Activated T-helper 2 cell treated with anti-CD3 and anti-CD28 coated beads, Interferon-gamma antibody, Interleukin-2, Interleukin-4, amounts not matched to agents 10 μg/mL and 5 μg/mL and 100 μg/mL, durations not matched to agents 14 hours and 24 hours and 36 hours (primary cell): ENCODE measurements at places on chromosomes 3 and 15. TPM values are rescaled to one million over a fixed set of nuclear protein-coding genes. Genes with fewer than 3 reads are reported as not detected.

The MYRIP gene
- total RNA-seq, result not detected in 2 replicates

The ITIH4 gene
- total RNA-seq, result 3.6 and 4.8 TPM in 2 replicates

The SAMD7 gene
- total RNA-seq, result not detected in 2 replicates

The MORC1 gene
- total RNA-seq, result not detected in 2 replicates

The SATB1 gene
- 831 and 866 TPM in 2 replicates for total RNA-seq

The P2RY13 gene
- total RNA-seq, result not detected in 2 replicates

The TPRG1 gene
- total RNA-seq, result 91.8 and 95.9 TPM in 2 replicates

The EPHA3 gene
- total RNA-seq, result not detected in 2 replicates

The CCDC39 gene
- total RNA-seq, result not detected in 2 replicates

The UBXN7 gene
- 64.4 and 67.8 TPM in 2 replicates for total RNA-seq

The PRKAR2A gene
- total RNA-seq, result 30.7 and 32.4 TPM in 2 replicates

The PATL2 gene
- 15.3 and 16.9 TPM in 2 replicates for total RNA-seq

The GOLGA8N gene
- 6.9 and 8.2 TPM in 2 replicates for total RNA-seq

The TTC23 gene
- total RNA-seq, result 3.3 and 3.9 TPM in 2 replicates

The ANKRD63 gene
- 0.41 and 0.48 TPM in 2 replicates for total RNA-seq

The EFCAB12 gene
- total RNA-seq, result 0.25 and 0.48 TPM in 2 replicates

The CLDN11 gene
- total RNA-seq, result 0.18 TPM in 1 of 2 replicates, not detected in the other
